Right ventricle myocardium superior (tissue), 1 donor: ENCODE measurements at places on chromosomes 4 and X. TPM values are rescaled to one million over a fixed set of nuclear protein-coding genes. Genes with fewer than 3 reads are reported as not detected.

The ODAM gene
- not detected for total RNA-seq

- DNase-seq, result no peak
Measured at GRCh38 chr4:150156543-150156942, 78.3 kb downstream of the DCLK2 start.

DNA sequence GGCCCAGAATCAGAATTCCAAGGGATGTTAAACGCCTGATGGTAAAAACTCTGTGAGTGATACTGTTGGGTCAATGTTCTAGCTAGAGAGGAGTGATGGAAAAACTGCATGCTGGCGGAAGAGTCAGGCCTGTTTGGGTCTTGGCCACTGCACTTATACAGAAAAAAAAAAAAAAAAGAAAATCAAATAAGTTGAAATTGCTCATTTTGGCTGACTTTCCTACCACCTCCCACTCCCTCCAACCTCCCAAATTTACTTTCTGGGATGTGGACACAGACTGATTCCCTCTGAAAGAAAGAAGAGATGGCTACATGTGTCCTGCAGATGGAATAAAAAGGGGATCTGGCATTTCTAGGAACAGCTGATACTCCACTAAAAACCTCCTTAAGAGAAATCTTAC, 234.1 kb upstream of the GIMD1 start:
- DNase-seq, result no peak

DNA sequence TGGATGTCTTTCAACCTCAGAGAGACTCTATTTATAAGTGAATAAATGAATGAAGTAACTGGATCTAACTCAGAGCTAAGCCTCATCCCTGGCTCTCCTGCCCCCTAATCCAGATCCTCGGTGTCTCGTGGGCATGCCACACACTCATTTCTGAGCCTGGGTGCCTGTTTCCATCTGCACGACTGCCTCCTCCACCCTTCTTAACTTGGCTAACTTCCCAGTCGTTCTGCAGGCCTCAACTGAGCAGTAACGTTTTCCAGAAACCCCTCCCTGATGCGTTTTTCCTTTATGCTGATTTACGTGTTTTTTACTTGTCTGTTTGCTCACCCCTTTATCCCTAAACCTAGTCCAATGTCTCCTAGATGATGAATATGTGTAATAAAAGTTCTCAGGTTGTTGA, 186.9 kb upstream of the HS3ST1 start:
- DNase-seq, result no peak

The NHS gene
- 1.2 TPM for total RNA-seq

GRCh38 chrX:123432361-123433150, 248.5 kb downstream of the GRIA3 start:
- DNase-seq, result no peak

- no peak for DNase-seq
Measured at GRCh38 chr4:164847967-164848649, 28.9 kb upstream of the APELA start.

The ATP2B3 gene
- total RNA-seq, result not detected

DNA sequence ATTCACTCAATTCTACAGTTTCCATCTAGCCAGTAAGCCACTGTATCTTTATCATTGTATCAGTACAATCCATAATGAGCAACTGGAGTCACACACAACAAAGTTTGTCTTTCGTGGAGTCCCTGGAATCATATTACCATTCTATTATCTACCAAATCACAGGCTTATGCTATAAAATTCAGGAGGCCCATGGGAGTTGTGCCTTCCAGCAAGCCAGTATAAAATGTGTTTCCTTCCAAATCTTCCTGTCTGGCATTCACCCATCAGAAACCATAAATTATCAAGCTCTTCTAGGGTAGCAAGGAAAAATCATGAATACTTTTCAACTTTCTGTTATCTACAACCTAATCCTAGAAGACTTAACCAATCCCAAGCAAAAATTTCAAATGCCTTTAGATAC, 1383.3 kb upstream of the PCDH7 start:
- no peak for DNase-seq

The EDA2R gene
- total RNA-seq, result 1.0 TPM

- DNase-seq, result no peak
Measured at GRCh38 chrX:56397636-56398035, 165.5 kb downstream of the KLF8 start.

DNA sequence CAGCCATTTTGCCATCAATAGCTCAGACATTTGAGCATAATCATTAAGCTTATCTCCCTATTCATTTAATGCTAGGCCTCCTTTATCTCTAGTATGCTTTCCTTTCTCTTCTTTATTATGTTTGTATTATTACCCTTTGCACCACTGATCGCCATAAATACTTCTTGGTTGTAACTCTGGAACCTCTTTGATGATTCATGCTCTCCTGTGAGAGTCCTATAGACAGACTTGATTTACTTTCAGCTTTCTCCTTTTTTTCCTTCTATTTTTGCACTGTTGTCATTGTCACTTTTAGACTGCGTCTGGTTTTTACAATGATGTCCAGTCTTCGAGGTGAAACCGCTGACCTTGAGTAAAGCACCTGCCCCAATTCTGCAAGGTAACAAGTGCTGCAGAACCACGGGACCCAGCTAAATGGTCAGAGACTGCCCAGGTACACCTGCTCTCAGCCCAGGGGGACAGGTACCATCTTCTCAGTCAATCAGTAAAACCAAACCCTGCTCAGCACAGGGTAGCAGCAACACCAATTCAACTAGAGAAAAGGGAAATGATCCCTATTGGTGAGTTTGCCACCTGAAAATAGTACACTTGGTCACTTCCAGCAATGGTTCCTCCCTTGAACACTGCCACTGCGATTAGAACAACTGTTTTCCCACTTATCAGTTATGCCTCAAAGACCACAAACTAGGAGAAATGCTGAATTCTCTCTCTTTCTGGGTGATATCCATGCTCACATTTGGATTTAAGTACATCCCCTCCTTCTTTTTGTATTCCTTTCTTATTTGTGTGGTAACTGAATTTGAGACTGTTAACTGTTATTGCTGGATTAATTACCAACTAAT, 125.1 kb downstream of the MAML3 start:
- no peak for DNase-seq

The UBL4A gene
- total RNA-seq, result 54.7 TPM

The ZNF630 gene
- total RNA-seq, result 2.9 TPM

- DNase-seq, result no peak
Measured at GRCh38 chrX:12467321-12467720, 323.9 kb upstream of the PRPS2 start.

The SLC2A9 gene
- total RNA-seq, result 8.8 TPM

GRCh38 chr4:41750121-41750625, 1.6 kb upstream of the PHOX2B start:
- DNase-seq, result no peak

- no peak for DNase-seq
Measured at GRCh38 chrX:46310815-46311497, 234.3 kb downstream of the ZNF674 start.

DNA sequence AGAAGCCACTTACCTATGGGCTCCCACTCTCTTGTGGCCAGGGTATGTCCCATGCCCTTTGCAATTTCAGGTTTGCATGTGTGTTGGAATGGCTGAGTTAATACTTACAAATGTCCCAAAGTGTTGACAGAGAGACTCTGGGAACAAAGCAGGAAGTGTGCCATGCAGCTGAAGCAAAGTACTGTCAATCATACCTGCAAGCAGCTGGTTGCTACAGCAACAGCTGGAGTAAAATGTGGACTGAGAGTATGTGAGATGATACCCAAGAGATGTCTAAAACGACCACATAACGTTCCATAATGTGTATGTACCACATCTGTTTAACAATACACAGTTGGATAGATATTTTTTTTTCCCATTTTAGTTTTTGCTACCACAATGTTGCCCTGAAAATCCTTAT, 82.8 kb upstream of the CAMK2D start:
- DNase-seq, result no peak

The CDS1 gene
- total RNA-seq, result 0.19 TPM

DNA sequence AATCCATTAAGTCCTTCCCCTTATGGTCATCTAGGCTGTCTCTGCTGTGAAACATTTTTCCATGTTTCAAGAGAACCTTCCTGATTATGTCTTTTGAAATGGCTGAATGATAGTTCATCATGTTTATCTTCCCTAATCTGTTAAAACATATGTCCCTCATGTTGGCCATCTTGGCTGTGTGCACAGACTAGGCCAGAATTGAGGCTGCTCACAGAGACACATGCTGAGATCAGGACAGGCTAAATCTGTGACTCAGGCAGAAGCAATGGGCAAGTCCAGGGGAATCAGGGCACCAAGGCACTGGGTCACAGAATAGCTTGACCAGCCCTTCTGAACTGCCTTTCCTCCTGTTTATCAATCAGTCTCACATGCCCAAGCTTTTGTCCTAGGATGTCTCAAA, 78.3 kb downstream of the FHDC1 start:
- DNase-seq, result no peak

The HSFX2 gene
- total RNA-seq, result not detected
